ENCODE measurements at places on chromosomes 1 and 21.

DNA sequence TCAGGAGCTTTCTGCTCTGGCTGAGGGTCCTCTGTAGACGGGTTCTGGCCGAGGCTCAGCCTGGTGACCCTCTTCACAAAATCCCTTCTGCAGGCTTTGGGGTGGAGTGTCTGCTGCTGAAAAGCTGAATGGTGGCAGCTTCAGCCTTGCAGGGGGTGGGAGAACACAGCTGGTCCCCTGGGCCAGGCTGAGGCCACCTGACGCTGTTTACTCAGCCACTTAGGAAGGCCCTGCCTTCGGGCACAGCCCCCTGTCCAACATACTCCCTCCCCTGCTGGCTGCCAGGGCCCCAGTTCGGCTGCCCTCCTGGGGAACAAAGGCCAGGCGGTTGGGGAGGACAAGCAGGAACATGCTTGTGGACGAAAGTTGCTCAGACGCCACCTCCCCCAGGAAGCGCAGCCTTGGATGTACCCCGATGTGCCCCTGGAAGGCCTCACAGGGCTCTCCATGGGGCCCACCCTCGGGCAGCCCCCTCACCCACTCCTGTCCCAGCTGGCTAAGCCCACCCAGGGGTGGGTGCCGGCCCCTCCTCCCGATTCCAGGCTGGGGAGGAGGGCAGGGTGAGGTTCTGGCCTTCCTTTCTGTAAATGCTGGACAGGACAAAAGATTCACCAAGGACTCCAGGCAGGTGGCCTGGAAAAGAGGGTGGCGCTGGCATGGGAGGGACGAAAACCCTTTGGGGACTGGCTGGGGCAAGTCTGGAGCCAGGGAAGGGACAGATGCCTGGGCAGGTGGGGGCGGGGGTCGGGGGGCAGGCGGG lies at the start of gene ANKRD65:
Gene ANKRD65, minus strand, starts transcription at position 130 of the 760 bp plus-strand sequence. CDS start 271 bp downstream, outside the sequence.
- no peak for DNase-seq

DNA sequence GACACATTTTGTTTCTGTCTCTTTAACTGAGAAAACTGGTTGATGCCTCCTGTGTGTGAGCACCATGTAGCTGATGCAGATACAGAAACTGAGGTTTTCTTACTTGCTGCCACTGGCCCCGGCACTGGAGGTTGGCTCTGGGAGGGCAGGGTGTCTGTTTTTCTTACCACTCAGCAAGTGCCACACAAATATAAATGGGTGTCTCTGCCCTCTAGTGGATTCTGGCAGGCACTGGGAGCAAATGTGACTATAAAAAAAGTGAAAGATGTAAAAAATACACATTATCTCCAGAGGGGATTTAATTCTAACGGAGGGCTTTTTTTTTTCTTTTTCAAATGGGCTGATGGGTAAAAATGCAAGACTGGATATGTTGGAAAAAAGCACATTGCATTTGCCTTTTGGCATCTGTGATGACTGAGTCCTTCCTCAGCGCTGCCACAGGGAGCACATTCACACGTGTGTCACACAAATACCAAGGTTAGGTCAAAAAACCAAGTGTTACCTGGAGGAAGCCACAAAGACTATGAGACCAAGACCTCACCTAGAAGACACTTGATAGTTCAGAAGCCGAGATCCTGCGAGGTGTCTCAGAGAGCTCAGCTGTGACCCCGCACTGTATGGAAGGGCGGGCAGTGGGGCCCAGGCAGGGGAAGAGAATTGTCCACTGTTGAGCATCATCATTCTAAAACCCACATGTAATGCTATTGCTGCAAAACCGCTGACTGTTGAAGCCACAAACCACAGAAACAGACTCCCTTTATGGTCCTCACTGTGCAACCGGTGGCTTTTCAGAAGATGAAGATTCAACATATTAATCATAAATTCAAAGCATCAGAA lies 18.9 kb downstream of the PGBD2 start:
- peak; percentile 40 for DNase-seq

DNA sequence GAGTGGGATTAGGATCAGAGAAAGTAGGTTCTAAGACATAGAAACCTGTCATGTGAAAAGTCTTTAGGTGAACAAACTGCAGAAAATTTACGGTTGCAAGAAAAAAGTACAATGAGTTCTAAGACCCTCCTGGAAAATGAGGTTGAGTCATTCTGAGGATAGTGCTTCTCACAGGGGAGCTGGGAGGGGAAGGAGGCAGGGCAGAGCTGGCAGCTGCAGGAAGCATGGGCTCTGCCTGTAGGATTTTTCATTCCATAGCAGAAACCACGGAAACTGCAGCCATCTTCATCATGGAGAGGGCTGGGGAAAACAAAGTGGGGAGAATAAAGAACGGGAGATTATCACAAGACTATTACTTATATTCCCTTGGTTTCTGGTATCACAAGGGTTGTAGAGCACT lies 25.8 kb upstream of the THEM4 start:
- no peak for DNase-seq

GRCh38 chr1:174040387-174040786 lies 18.2 kb upstream of the RC3H1 start:
- peak; percentile 67 for DNase-seq

DNA sequence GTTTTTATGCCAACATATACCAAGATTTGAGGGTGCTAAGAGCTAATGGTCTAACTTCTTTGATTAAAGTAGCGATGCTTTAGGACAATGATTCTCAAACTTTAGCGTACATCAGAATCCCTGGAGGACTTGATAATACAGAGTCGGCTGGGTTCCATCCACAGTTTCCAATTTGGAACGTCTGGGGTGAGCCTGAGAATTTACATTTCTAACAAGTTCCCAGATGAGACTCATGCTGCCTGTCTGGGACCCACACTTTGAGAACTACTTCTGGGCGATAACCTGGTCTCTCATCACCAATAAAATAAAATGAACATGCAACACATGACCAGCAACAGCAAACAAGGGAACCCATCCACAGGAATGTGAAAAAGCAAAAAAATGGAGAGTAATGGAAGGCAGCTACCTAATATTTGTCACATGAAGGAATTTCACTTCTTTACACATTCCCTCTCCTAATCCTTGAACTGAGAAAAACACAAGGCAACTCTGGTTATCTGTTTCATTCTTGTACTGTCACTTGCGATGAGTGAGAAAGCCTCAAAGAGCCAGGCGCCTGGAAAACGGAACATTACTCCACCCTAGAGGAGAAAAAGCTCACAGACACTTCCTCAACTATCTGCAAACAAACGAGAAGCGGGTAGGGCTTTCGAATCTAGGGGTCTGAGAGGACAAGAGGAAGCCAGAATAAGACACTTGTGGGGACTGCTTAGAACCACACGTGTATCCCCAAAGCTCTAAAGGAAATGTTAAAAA lies 14.0 kb downstream of the HSF2BP start:
- DNase-seq: peak; percentile 65

- no peak for DNase-seq
These were observed 367.2 kb downstream of the USP25 start for GRCh38 chr21:16096988-16097387.

- DNase-seq: no peak
These were observed 232.9 kb upstream of the COA6 start for GRCh38 chr1:234140388-234140787.

- DNase-seq: no peak
These were observed 526.3 kb downstream of the MATN1 start for GRCh38 chr1:30196872-30197638.

Data from adrenal gland (tissue), 19 donors.